ENCODE measurements at places on chromosomes 4 and X. TPM values are rescaled to one million over a fixed set of nuclear protein-coding genes. Genes with fewer than 3 reads are reported as not detected.

DNA sequence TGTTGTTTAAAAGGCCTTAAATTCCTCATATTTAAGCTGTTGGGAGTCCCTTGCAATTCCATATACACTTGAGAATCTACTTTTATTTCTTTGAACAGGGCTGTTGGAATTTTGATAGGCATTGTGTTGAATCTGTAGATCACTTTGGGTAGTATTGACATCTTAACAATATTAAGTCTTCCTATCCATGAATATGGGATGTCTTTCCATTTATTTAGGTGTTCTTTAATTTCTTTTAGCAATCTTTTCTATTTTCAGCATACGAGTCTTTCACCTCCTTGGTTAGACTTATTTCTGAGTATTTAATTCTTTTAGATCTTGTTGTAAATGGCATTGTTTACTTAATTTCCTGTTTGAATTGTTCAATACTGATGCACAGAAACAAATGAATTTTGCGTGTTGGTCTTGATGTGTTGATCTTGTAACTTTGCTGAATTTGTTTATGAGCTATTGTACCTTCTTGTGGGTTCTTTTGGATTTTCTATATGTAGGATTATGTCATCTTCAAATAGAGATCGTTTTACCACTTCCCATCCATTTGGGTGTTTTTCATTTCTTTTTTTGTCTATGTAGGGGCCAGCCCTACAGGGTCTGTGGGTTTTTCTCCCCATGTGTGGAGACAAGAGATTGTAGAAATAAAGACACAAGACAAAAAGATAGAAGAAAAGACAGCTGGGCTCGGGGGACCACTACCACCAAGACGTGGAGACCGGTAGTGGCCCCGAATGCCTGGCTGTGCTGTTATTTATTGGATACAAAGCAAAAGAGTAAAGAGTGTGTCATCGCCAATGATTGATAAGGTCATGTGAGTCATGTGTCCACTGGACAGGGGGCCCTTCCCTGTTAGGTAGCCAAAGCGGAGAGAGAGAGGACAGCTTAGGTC lies 18.2 kb upstream of the CTBP1 start:
- H3K4me1 ChIP-seq: no peaks in the 10 kb centered on the region
- no peak for DNase-seq
- H3K36me3 ChIP-seq: no peaks in the 10 kb centered on the region
- no peaks in the 10 kb centered on the region for H3K27me3 ChIP-seq
- H3K27ac ChIP-seq: no peak overlapping the region

NPFFR2 gene
- total RNA-seq: not detected

DNA sequence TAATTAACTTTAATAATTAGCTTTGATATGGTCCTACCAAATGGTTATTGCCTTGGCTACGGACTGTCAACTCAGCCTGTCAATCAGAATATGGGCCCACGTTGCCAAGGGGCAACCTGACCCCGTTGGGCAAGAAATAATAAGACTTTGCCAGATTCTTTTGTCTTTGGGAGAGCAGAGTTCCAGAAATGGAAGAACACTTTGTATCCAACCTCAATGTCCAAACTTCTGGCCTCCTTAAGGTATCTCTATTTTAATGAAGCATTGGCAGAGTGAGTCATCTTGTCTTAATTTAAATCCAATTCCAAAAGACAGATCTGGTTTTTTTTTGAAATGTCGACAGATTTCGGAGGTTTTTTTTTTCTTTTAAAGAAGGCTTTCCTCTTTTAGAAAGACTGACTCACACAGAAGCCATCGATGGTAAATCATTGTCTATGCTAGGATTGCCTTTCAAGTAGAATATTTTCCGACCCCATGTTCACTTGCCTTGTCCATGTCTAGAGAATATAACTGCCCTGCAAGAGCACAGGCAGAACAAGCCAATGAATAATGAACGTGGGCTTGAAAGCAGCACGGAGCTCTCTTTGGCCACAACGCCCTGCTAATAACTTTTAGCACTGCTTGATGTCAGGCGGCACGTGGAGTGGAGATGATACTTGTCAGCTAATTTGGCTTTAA lies 190.3 kb upstream of the GATB start:
- H3K4me1 ChIP-seq: no peaks in the 10 kb centered on the region
- no peaks in the 10 kb centered on the region for H3K27me3 ChIP-seq
- no peaks in the 10 kb centered on the region for H3K36me3 ChIP-seq
- no peak for DNase-seq
- H3K4me3 ChIP-seq: no peak overlapping the region
- no peak overlapping the region for H3K27ac ChIP-seq

DNA sequence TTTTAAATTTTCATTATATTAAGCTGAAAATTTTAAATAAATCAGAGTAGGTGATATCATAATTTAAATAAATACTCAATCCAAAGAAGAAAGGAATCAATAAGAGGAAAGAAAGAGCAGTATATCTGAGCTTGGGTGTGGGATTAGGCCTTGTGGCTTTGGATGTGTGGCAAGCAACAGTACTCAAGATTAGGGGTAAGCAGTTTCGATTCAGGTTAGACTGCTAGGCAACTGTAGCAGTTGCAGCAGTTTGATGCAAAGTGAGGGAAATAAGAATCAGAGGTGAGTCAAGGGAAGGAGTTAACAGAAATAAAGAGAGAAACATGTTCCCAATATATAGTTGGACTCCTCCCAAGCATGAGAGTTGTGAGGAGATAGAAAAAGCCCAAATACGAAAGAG lies 599.6 kb upstream of the KLHL4 start:
- peaks cover 23% of the 10 kb centered on the region for H3K27me3 ChIP-seq
- DNase-seq: no peak
- no peak overlapping the region for H3K27ac ChIP-seq
- H3K4me1 ChIP-seq: no peaks in the 10 kb centered on the region
- no peak overlapping the region for H3K4me3 ChIP-seq
- no peaks in the 10 kb centered on the region for H3K36me3 ChIP-seq
